ENCODE measurements at places on chromosomes 4 and X.
A peak's percentile ranks its signal among the peaks of the same experiment; 100 is the strongest.

- no peak for DNase-seq
Observed at GRCh38 chr4:102596532-102596931, 95.4 kb downstream of the NFKB1 start.

- DNase-seq = no peak
Observed at GRCh38 chr4:153509724-153510123, 43.6 kb downstream of the TMEM131L start.

- no peak for DNase-seq
Observed at GRCh38 chr4:77880784-77881183, 18.2 kb downstream of the MRPL1 start.

DNA sequence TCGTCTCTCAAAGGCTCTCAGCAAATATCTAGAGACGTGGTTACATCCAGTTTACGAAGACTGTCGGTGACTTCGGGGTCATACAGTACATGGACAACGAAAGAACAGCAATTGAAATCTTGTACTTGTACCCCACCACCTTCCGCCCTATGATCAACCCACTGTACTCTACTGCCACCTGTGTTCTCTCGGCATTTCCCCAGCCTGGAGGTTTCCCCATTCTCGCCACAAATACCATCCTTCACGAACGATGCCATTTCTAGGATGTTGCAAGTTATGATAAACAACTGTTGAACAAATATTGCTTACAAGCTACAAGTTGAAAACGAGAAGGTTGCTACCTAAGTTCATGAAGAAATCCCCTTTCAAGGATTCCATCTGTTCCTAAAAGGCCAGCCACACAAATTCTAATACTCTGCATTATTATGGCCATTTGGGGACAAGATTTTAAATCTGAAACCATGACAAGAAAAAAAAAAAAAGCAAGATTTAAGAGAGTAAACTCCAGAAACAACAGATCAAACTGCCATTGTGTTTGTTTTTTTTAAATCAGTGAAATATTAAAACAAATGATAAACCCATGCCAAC lies 1.6 kb downstream of the APBB2 start:
- no peak for DNase-seq

DNA sequence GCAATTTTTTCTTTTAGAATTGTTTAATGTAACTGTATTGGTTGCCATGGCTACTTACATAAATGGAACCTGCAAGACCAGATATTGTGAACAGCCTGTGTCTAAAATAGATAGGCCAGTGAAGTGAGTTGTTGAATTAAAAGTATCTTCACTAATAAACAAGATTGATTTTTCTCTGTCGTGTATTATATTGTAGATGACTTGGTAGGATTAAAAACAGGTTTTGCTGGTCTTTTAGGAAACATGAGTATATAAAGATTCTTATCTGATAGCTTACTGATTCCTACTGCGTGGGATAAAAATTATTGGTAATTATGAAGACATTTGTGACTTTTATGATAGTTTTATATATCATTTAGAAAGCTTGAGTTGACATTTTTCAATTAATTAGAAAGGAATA lies 162.1 kb downstream of the KDM6A start:
- DNase-seq = no peak

- no peak for DNase-seq
Observed at GRCh38 chr4:158172261-158173258, at the start of gene GASK1B. Gene GASK1B (minus strand): TSS chr4:158173025. CDS start chr4:158171375, 1,650 bp downstream.

GRCh38 chr4:16916031-16916430 lies 17.6 kb upstream of the LDB2 start:
- no peak for DNase-seq

GRCh38 chr4:8760561-8760960 lies 111.1 kb downstream of the HMX1 start:
- no peak for DNase-seq

GRCh38 chr4:6857009-6857882 lies 52.4 kb upstream of the TBC1D14 start:
- no peak for DNase-seq

DNA sequence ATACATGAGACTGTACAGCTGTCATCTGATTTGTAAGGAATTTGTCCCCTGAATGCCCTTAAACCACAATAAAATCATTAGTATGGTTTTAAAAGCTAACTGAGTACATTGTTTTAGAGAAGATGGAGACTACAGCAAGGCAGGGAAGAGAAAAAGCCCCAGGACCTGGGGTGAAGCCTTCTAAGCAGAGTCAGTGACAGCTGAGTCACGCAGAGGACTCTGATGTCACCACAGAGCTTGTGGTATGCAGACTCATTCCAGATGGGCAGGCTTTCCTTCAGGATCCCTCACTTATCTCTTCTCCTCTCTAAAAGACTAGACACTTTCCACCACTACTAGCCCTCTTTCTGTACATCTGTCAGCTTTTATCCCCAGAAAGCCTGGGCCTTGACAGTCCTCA lies 97.1 kb upstream of the ATOH1 start:
- no peak for DNase-seq

- DNase-seq = no peak
Observed at GRCh38 chr4:7420661-7421040, 14.1 kb downstream of the PSAPL1 start.

DNA sequence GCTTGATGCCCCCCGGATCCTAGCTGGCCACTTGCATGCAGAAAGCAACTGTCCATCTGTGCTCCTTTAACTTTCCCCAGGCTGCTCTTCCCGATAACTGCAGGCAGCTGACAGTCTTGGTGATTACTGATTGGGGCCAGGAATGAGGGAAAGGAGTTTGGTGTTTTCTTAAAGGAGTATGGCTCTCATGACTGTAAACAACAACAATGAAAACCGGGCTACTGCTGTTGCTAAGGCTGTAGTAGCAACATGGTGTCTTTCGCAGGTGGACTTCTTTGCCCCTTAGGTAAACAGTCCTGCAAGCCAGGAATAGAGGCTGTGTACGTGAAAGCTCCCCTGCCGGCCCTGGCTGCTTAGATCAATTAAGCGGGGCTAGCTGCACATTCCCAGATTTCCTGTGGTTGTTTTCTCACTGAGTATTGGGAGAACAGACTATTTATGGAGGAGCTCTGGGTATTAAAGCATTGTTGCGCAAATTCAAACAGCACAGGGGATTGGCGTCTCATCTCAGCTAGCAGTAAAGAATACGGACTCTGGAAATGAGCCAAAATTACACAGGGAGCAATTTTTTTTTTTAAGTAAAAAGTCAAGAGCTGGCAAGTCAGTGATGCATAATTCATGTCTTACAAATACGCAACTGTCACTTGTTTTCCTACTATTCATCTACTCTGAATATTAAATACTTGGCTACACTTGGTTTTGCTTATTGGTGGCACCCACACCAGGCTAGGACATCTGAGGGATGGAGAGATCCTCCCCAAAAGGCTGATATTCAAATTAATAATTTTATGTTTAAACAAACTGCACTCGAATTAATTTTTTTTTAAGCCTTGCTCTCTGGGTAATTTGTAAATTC lies 61.6 kb upstream of the NAP1L5 start:
- DNase-seq = no peak

- no peak for DNase-seq
Observed at GRCh38 chrX:120309873-120310705, 1.2 kb downstream of the TMEM255A start.

DNA sequence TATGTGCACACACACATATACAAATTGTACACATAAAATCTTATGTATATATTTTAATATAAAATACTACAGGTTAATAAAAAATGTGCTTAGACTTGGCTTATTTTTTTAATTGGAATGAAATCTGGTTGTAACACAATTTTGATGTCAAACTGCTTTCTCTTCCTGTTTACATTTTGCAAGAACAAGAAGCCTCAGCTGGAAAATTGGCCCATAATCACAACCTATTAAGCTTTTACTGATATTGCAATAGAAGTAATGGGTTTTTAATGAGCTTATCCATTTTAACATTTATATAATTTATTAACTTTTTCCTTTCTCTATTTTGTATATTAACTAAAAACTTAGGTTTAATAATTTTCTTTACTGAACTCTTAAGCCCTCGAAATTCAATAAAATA lies 165.9 kb downstream of the PCDH10 start:
- DNase-seq = no peak

DNA sequence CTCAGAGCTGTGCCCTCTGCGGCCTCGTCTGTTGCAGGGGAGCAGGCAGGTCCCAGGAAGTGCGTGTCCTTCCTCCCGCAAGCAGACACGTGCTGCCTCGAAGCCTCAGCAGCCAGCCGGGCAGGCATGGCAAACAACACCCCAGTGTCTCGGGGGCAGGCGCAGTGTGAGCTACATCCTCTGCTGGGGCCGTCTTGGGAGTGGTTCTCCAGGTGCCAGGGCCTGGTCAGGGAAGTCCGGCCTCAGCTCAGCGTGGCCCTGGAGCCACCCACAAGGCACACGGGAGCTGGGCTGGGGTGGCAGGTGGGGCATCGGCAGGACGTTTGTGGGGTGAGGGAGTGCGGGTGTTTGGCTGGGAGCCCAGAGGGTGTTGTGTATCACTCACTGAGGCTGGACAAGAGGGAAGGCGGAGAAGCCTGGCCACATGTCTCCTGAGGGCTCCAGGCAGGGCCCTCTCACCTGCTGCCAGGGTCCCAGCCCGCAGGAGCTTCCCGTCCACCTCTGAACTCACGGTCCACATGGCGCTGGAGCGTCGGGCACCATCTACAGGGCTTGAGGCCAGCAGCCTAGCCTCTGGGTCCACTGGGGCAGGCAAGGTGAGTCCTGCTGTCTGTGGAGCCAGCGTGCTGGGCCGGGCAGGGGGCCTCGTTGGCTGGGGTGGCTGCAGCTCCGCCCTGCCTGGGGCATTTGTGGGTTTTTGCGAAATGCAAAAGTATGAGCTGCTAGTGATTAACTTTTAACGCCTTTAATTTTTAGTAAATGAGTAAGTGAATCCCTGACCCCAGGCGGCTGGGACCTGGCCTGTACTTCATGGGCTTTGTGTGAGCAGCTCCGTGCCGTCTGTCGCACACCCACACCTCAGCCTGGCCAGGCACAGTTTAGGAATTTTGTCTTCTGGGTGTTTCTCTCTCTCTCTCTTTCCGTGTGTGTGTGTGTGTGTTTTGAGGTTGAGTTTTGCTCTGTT lies 17.3 kb upstream of the UVSSA start:
- no peak for DNase-seq

DNA sequence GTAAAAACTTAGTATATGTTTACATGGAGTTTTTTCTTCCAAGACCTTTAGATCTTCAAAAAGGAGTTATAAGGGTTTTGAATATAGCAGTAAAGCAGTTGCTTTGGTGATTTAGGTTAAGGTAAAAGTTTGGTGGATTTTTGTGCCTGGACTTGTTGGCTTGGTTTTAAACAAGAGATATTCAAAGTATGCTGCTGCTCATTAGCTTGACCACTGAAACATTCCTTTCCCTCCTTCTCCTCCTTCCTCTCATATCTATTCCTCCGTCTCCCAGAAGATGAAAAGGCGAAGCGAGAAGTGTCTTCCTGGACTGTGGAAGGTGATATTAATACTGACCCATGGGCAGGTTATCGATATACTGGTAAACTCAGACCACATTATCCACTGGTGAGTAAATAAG lies 38.4 kb downstream of the METAP1 start:
- DNase-seq = no peak

DNA sequence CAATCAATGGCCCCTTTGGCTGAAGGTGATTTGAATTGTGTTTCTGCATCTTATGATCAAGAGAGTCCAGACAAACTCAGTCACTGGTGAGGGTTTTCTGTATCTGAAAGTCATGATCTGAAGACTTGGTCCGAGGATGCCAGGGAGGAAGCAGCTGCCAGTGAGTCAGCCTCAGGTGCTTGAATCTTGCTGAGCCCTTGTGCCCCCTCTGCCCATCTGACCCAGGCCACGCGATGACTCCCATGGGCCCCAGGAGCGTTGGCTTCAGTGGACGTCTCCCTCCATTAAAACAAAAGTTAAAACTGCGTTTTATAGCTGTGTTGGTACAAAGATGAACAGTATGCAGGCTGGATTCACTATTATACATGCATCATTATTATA lies 62.0 kb downstream of the HTRA3 start:
- no peak for DNase-seq

DNA sequence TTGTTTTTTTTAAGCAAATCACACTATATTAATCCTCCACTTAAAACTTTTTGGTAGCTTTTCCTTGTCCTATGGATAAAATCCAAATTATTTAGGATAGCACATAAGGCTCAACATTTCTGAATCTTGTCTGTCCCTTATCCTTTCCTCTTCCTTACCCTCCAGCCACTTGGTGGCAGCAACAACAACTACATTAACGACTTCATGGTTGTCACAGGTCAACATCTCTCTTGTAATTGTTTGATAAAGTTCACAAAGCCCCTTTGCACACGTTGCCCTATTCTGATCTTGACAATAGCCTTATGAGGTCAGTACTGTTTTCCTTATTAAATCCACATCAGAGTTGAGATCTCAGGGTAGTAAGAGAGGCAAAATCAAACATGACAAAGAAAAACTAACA lies 269.0 kb upstream of the PABPC4L start:
- no peak for DNase-seq

- DNase-seq = no peak
Observed at GRCh38 chr4:161651586-161651985, 512.2 kb downstream of the FSTL5 start.

- no peak for DNase-seq
Observed at GRCh38 chrX:11786862-11787261, 28.8 kb downstream of the MSL3 start.

DNA sequence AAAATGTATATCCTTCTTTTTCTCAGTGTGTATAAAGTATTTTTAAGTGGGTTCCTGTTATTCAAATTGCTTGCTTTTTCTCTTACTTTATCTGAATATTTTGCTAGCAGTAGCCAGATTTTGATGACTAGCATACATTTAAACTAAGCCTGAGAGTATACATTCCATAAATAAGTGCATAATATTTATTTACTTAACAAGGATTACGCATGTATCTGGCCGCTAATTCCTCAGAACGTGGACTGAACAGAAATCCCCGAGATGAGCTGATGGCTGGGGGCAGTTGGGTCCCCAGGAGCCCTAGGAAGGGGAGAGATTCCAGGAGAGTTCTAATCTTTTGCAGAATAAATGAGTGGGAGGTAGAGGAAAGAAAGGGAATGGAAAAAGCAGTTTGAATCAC lies 91.0 kb downstream of the PHOX2B start:
- DNase-seq = no peak

- no peak for DNase-seq
Observed at GRCh38 chr4:32417113-32417704, 1697.0 kb downstream of the PCDH7 start.

GRCh38 chr4:37687681-37688080 lies 1.5 kb upstream of the RELL1 start:
- DNase-seq = no peak

GRCh38 chr4:25493466-25493865 lies 116.4 kb downstream of the ANAPC4 start:
- DNase-seq = no peak

GRCh38 chr4:17578482-17578891 lies 1.5 kb downstream of the LAP3 start:
- DNase-seq = peak; percentile 16

GRCh38 chr4:89294573-89295269 lies 12.9 kb downstream of the GPRIN3 start:
- peak; percentile 67 for DNase-seq

All from CD4-positive, alpha-beta T cell treated with Interleukin-15 for 4 hours (primary cell).